ENCODE measurements at places on chromosomes 7 and 10.

GRCh38 chr10:102059987-102060386 lies 4.0 kb upstream of the ARMH3 start:
- DNase-seq, result no peak

DNA sequence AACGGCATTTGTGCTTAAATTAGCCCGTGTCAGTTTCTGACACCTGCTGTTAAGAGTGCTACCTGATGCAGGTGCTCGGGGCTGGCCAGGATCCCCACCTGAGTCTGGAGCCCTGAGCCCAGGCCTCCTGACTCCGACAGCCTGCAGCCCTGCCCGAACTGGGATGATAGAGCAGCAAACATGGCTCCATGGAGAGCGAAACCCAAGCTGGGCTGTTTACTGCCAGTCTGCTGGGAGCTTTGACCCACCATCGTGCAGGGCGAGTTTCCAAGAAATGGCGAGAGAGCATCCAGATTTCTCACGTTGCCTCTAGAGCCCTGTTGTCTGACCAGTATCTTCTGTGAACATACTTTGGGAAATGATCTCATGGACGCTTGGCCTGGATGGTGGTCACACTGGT lies 66.2 kb downstream of the MGMT start:
- DNase-seq, result no peak

- DNase-seq, result no peak
Observed at GRCh38 chr10:56269181-56269580, 91.9 kb downstream of the ZWINT start.

GRCh38 chr10:59036311-59037017 lies 140.0 kb upstream of the PHYHIPL start:
- no peak for DNase-seq

All from activated naive CD4-positive, alpha-beta T cell (primary cell).